ENCODE measurements at places on chromosomes 16 and 17.

DNA sequence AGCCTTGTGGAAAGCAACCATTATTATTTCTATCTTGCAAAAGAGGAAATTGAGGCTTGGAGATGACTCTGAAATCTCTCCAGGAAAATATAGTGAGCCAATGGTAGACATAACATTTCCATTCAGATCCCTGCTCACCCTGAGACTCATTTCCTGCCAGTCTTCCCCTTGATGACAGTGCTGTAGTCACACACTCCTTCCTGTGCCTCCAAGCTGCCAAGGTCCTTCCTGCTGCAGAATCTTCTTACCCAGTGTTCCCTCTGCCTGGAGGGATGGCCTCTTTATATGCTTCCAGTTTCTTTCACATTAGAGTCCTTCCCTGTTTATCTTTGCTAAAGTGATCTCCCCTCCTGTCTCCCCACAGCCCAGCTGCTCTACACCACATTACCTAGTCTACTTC is 648.1 kb downstream of the TOX3 start:
- DNase-seq = no peak

- no peak for DNase-seq
Observed at GRCh38 chr16:89308391-89309333, 91.2 kb downstream of the ZNF778 start.

- no peak for DNase-seq
Observed at GRCh38 chr16:24482681-24483202, 56.6 kb upstream of the RBBP6 start.

DNA sequence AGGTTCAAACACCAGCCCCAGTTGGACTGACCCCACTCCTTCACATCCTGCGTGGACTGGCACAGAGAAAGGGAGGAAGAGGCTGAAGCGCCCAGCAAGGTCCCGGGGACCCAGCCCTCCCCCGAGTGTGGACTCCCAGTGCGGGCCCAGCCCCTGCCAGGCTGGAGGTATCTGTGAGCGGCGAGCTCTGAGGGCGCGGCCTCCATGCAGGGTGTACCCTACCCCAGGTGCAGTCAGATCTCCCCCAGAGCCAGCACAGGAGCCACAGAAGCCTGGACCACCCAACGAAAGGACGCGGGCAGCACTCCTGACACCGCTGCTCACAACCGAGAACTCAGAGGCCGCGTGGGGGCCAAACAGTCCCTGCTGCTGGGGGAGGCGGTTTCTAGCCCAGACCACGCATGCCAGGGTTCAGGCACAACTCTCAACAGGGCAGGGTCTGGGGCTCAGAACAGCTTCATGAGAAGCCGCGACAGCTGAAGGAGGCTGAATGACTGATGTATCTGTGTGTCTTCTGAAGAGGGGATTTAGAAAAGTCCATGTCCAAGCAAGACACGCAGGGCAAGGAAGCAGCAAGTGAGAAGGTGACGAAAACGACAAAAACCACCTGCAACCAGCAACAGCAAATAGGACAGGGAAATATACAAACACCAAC is 8.5 kb downstream of the SLC38A10 start:
- DNase-seq = no peak

DNA sequence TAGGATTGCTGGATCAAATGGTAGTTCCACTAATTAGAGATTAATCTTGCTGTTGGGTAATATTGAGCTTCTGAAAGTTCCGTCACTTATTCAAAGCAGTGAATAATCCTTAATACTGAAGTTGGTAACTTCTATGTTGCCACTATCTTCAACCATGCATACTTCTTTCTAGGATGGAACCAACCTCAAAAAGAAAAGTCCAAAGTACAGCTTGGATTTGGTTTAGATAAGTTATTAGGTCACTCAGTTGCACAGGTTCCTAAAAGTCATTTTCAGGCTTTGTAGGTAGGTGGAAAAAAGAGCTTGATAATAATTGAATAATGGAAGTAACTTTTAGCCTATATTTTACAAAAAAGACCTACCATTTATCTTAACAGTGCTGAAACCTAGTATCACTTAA is 78.7 kb downstream of the MAP2K4 start:
- no peak for DNase-seq

- no peak for DNase-seq
Observed at GRCh38 chr16:57926041-57926440, 44.9 kb downstream of the CNGB1 start.

DNA sequence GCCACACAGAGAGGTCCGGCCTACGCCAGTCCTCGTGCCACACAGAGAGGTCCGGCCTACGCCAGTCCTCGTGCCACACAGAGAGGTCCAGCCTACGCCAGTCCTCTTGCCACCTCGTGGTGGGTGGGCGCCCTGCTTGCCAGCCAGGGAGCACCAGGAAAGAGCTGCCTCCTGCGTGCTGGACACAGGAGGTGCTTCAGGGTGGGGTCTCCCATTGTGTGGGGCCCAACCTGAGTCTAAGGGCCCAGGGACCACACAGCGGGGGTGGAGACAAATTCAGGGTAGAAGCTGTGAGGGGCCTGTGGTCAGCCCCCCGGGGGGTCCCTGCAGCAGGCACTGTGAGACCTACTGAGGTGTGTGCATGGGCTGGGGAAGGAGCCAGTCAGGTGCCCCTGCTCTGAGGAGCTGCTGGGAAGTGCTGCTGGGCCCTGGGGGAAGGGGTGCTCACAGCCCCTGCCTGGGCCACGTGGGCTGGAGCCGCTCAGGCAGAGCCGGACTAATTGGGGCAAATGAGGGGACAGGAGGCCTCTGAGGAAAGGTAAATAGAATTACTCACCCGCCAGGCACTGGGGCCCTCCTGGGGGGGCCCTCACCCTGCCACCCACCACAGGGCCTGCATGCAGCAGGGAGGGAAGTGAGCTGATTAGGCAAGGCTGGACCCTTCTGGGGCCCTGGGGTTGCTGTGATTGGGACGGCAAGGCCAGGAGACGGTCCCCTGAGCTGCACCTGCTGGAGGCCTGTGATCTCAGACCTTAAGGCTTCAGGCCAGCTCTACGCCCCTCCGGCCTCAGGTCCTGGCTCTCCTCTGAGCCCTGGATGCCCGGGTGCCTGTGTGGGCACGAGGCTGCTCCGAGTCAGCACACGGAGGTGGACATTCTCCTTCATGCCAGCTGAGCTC is 11.0 kb downstream of the GCGR start:
- DNase-seq = no peak

DNA sequence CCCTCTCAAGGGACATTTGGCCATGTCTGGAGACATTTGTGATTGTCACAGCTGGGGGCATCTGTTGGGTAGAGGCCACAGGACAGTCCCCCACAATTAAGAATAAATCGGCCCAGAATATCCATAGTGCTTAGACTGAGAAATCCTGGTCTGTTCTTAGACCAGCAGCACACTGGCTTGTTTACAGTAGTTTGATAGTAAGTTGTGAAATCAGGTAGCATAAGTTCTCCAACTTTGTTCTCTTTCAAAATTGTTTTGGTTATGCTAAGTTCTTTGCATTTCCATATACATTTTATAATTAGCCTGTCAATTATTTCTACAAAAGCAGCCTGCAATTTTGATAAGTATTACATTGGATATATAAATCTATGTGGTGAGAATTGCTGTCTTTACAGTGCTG is 6.8 kb downstream of the MGRN1 start:
- DNase-seq = no peak

- DNase-seq = peak; percentile 63
Observed at GRCh38 chr17:48841395-48841831, 10.6 kb downstream of the CALCOCO2 start.

GRCh38 chr17:80652756-80653330 is 108.2 kb downstream of the RPTOR start:
- no peak for DNase-seq

- DNase-seq = no peak
Observed at GRCh38 chr17:50375858-50376538, 3.0 kb downstream of the EME1 start.

GRCh38 chr16:81723098-81723723 is 55.9 kb upstream of the PLCG2 start:
- DNase-seq = peak; percentile 81

- no peak for DNase-seq
Observed at GRCh38 chr16:6382924-6383459, 949.7 kb upstream of the RBFOX1 start.

DNA sequence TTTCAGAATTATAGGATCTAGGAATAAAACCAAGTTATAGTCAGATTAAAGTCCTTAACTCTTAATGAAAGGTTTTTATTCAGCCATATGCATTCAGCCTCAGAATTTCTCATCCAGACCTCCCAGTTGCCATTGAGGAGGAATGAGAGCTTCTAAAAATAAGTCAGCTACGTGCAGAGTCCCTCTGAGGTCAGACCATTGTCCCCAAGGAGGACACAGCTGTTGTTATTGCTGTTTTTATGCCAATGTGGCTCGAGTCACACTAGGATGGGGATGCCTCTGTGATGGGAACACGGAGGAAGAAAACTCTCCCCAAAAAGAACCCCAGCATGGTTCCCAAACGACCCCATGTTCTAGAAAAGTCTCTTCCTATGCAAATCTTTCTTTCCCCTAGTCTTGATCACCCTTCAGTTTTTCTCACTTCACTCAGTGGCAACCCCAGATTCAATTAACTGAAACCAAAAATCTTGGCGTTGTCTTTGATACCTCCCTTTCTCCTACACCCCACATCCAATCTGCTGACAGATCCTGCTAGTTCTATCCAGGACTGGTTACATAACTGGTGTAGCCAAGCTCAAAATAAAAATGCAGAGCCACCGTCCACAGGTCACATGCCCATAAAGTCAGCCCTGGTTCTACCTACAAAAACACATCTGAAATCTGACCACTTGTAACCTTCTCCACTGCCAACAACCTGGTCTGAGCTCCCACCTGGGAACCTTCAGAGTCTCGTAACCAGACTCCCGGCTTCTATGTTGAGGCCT is 138.2 kb upstream of the ERCC4 start:
- no peak for DNase-seq

DNA sequence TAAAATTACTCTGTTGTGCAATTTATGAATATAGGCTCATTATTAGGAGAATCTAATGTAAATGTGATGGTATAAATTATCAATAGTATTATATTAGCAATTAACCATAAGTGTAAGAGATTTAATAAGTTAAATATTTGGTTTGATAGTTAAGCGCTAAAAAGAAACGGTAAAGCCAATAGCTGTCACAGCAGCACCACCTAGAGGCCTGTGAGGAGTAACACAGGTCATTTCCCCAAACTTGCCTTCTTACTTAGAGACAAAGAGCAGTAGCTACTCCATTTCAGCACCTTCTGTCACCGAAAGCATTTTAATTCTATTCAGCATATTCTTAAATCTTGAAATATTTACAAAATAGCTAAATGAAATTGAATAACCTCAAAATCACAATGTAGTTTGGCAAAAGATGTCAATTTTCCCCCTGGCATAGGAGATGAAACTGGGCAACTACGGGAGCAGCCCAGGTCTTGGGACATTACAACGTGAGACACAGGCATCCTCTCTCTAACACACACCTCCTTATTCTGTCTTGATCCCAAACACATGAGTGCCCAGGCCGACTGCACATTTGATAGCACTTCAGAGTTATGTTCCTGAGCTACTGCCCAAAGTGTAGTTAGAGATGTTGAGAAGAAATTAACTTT is 14.3 kb upstream of the DYNLRB2 start:
- DNase-seq = peak; percentile 47

GRCh38 chr17:41975099-41976083 is 8.8 kb downstream of the CNP start:
- DNase-seq = no peak

DNA sequence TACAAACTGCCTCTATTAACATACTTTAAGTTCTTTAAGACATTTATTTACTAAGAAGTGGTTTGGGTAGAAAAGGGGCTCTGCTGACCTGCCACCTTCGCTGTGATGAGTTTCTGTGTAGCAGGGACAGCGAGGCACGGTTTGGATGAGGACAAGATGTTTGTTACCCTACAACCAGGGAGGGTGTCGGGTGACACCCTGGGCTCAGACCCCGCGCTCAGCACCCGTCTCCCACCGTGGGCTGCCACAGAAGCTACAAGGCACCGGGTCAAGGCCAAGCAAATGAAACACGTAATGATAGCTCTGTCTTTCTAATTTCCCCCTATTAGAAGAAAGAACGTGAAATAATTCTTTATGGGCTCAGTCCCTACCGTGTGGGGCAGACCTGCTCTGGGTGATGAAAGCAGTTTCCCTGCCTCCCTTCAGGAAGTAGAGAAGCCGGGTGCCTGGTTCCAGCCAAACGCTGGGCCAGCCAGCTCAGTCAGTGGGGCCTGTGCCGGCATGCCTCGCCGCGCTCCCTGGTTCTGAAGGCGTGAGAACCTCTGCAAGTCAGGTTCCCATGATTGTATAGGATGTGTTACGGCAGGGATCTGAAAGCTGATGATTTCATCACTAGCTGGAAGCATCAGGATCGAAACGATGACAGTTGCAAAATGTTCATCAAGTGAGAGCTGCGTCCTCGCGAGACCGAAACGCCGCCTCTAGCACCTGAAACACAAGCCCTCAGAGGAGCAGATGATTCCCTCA is 3.9 kb downstream of the ZNF750 start:
- no peak for DNase-seq

DNA sequence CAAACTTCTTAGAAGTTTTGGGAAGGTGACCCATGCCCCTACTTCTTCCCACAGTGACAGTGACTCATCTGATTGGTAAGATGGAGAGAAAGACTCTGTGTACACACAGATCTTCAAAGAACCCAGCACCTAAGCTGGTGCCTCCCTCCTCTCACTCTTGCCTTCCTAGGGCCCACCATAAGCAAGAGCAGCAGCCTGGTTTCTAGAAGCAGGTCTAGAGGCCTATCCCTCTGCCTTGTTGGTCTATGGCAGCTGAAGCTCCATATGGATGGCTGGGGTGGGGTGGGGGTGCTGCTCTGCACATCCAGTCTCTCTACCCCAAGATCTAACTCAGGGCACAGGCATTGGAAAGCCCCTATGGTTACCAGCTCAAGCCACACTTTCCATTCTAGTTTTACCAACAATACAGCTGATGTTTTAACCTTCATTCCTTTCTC is 47.5 kb downstream of the STAT3 start:
- no peak for DNase-seq

DNA sequence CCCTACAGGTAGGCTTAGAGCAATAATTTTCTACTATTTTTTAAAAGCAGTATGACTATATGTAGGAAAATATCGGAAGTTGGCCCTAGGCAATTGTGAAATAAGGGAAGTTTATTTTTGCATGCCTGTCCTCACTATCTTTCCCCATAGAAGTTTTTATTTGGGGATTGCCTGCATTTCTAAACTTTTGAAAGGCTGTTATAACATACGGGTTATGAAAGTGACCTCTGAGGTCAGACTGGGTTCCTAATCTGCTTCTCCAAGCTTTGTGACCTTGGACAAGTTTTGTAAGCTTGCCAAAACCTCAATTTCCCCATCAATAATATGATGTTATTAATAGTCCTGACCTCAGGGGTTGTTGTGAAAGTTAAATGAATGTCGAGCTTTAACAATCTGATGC is 67.1 kb downstream of the ARHGAP44 start:
- DNase-seq = no peak
